ENCODE measurements at places on chromosomes 4 and X. TPM values are rescaled to one million over a fixed set of nuclear protein-coding genes. Genes with fewer than 3 reads are reported as not detected.

XAGE1A gene
- not detected for total RNA-seq

DNA sequence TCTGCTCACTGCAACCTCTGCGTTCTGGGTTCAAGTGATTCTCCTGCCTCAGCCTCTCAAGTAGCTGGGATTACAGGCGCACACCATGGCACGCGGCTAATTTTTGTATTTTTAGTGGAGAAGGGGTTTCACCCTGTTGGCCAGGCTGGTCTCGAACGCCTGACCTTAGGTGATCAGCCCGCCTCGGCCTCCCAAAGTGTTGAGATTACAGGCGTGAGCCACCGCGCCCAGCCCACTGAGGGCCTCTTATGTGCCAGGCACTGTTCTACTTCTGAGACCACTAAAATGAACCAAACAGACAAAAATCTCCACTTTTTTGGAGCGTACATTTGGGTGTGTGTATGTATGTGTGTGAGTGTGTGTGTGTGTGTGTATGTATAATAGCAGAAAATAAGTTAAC lies 117.2 kb upstream of the H2AZ1 start:
- H3K27me3 ChIP-seq = no peaks in the 10 kb centered on the region
- no peaks in the 10 kb centered on the region for H3K36me3 ChIP-seq
- H3K4me1 ChIP-seq = no peaks in the 10 kb centered on the region
- no peak overlapping the region for H3K27ac ChIP-seq

DNA sequence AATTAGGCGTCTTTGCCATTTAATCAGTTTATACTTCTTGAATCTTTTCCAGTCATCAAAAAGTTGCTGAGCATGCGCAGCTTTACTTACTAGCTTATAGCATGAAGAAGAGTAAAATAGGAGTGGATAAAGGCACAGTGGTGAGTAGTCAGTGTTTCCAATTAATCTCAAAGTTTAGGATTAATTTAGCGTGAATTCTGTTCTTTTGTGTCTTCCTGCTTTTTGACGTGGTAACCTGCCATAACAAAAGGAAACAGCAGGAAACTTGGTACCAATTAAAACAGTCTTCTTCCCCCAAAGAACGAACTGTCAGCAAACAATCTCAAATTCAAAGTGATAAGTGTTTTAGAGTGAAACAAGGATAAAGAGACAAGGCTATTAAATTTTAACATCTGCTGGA lies 61.9 kb downstream of the TET2 start:
- H3K27me3 ChIP-seq = no peaks in the 10 kb centered on the region
- no peak for DNase-seq
- no peak overlapping the region for H3K27ac ChIP-seq

- H3K27me3 ChIP-seq = no peaks in the 10 kb centered on the region
- H3K36me3 ChIP-seq = peaks cover 6% of the 10 kb centered on the region
- DNase-seq = no peak
- H3K4me1 ChIP-seq = peaks cover 6% of the 10 kb centered on the region
Measured at GRCh38 chrX:155086202-155086840, 15.0 kb downstream of the BRCC3 start.

DNA sequence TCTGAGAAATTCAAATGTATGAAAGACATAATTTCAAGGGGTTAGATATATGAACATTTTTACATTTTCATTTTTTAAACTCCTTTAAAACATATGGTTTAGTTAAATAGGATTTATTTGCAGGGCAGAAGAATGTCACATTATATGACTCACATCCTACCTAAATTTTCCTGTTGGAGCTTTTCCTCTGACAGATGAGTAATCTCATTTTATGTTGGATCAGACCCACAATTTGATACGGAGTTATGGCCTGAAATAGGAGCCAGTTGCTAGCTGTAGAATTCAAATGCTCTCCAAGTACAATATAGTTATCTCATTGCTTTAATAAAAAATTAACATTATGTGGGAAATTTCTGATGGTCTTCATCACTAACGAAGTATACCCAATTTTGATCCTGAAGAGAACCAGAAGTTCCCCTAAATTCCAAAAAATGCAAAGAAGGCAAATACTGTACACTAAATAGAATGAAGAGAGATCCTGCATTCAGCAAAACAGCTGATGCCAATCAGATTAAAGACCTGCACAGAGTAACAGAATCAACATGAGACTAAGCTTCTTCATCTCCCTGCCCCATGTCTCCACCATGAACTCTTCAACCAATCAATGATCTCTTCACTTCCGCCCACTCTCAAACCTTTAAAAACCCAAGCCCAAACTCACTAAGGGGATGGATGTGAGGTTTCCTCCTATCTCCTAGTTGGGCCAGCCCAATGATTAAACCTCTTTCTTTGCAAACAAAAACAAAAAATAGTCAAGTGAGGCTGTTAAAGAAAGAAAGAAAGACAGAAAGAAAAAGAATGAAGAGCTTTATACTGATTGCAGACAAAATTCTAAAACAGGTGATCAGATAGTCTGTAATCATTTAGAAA lies 10.9 kb upstream of the EXOSC9 start:
- no peak for DNase-seq
- no peaks in the 10 kb centered on the region for H3K4me1 ChIP-seq
- no peaks in the 10 kb centered on the region for H3K36me3 ChIP-seq
- no peaks in the 10 kb centered on the region for H3K27me3 ChIP-seq

SYNPO2 gene
- total RNA-seq = 2,073 TPM

DNA sequence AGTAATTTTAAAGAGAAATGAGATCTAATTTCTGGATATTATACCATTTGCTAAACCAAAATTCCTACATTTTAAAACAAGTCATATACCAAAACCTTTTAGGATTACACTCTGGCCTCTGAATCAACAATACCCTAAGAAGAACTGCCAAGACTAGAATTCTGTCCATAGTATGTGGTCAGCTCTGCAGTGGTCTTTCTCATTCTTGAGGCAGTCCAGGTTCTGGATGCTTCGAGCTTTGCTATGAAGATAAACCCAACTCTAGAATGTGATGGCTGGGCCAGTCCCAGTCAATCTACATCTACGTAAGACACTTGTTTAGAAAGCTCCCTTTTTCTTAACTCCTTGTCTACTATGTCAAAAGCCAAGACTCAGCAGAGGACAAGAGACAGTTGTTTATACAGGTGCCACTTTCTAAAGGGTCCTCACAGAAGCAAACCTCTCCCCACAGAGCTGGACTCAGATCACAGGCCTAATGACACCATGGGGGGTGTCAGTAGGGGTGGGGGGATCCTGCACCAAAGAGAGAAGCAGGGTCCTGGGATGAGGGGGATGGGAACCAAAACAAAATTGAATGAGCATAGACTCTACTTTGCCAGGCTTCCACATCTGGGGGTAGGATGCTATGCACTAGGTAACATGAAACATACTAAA lies 63.2 kb downstream of the SH3RF1 start:
- H3K27ac ChIP-seq = no peak overlapping the region
- peaks cover 28% of the 10 kb centered on the region for H3K4me1 ChIP-seq
- no peaks in the 10 kb centered on the region for H3K27me3 ChIP-seq
- no peak overlapping the region for H3K4me3 ChIP-seq
- DNase-seq = no peak

GRCh38 chr4:32207456-32207855 lies 1487.3 kb downstream of the PCDH7 start:
- H3K36me3 ChIP-seq = no peaks in the 10 kb centered on the region
- H3K27ac ChIP-seq = no peak overlapping the region
- H3K27me3 ChIP-seq = no peaks in the 10 kb centered on the region
- no peak for DNase-seq
- H3K4me3 ChIP-seq = no peak overlapping the region

DNA sequence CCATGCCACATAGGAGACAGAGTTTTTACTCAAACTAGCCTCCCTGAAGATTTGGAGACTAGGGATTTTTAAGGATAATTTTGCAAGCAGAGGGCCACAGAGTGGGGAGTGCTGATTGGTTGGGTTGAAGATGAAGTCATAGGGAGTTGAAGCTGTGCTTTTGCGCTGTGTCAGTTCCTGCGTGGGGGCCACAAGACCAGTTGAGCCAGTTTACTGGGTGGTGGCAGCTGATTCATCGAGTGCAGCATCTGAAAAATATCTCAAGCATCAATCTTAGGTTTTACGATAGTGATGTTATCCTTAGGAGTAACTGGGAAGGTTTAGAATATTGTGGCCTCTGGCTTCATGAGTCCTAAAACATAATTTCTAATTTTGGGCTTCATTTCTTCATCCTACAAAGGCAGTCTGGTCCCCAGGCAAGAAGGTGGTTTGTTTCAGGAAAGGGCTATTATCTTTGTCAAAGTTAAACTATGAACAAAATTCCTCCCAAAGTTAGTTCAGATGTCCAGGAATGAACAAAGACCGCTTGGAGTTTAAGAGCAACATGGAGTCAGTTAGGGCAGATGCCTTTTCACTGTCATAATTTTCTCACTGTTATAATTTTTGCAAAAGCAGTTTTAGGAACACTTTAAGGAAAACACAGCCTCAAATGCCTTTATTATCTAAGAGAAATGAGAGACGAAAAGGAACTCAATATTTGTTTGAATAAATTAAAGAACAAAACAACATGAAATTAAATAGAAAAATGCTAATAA lies 960.8 kb upstream of the PRKX start:
- no peak overlapping the region for H3K4me3 ChIP-seq
- DNase-seq = no peak
- H3K36me3 ChIP-seq = no peaks in the 10 kb centered on the region
- H3K27ac ChIP-seq = no peak overlapping the region
- H3K27me3 ChIP-seq = no peaks in the 10 kb centered on the region

DNA sequence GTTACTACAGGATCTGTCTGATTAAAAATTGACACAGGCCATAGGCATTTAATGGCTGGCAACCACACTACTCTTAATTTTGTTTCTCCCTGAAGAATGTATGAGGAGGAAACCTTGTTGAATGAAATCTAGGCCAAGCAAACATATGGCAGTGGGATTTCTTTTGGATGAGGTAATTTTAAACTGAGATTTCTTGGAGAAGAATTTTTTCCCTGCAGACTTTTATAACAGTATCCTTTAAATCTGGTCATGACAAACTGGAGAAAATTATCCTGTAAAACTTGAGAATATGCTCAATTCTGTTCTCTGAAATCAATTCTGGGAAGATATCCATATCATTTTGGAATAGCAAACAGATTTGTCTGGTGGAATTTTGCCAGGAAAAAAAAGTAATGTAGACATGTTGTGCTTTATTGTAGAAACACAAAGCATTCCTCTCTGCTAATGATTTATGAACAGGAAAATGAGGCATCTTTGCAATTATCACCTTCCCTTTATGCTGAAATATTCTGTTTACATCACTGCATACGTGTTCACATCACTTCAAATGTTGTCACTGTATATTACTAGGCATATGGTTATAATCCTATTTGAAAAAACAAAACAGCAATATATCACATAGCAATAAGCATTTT lies 108.3 kb upstream of the ARSJ start:
- H3K27me3 ChIP-seq = no peaks in the 10 kb centered on the region
- no peak overlapping the region for H3K27ac ChIP-seq
- H3K4me3 ChIP-seq = no peak overlapping the region
- H3K4me1 ChIP-seq = no peaks in the 10 kb centered on the region
- DNase-seq = no peak
- no peaks in the 10 kb centered on the region for H3K36me3 ChIP-seq

RAB40A gene
- 9.6 TPM for total RNA-seq

DNA sequence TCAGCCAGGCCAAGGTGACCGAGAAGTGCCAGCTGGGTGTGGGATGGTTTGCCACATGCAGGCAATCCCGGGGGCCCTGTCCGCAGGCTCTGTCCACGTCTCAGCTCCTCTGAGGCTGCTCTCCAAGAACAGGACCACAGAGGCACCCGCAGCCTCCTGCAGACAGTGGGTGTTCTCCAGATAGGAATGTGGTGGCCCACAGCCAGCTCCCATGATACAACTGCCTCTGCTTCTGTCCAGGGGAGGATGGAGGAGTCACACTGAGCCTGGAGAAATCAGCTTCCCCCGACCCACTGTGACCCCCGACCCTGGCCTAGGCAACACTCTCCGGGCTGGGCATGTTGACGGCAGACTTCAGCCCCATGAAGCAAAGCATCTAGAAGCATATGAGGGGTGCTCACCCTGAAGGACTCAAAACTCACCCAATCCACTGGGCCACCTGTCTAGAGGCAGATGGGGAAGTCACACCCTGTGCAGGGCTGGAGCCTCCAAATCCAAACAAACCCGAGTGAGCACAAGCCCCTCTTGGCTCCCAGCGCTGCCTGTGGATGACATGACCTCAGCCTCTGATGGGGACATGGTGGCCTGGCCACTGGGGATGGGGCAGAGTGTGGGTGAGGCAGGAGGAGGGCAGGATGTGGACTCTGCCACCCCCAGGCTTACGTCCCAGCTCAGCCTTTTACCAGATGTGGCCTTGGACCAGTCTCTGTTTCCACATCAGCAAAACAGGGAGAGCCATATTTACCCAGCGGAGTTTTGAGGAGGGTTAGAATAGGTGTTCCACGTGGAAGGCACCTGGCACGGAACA lies 102.3 kb downstream of the PSAPL1 start:
- H3K4me3 ChIP-seq = no peak overlapping the region
- DNase-seq = no peak
- H3K4me1 ChIP-seq = peaks cover 56% of the 10 kb centered on the region
